Omental fat pad (tissue), 4 donors: ENCODE measurements at places on chromosomes 12 and 14. TPM values are rescaled to one million over a fixed set of nuclear protein-coding genes. Genes with fewer than 3 reads are reported as not detected.

The PTPRB gene
- total RNA-seq: 165 TPM

The BEGAIN gene
- 2.0 TPM for total RNA-seq

The MEG3 gene
- total RNA-seq: 114 TPM

The NOXRED1 gene
- 0.28 TPM for total RNA-seq

The DNAH10 gene
- total RNA-seq: 0.06 TPM

The PGF gene
- 9.5 TPM for total RNA-seq

DNA sequence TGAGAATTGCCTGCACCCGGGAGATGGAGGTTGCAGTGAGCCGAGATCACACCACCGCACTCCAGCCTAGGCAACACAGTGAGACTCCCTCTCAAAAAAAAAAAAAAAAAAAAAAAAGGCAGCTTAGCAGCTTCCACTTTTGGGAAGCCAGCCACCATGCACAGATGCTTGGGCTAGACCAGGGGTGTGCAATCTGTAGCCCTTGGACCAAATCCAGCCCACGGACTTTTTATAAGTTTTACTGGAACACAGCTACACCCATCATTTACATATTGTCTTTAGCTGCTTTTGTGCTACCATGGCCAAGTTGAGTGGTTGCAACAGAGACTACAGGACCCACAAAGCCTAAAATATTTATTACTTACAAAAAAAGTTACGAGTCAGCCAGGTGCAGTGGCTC is 6.7 kb downstream of the CIT start:
- no peak for DNase-seq

GRCh38 chr12:109572506-109572845 is 828 bp downstream of the MMAB start:
- no peak for DNase-seq

GRCh38 chr14:86357876-86358275 is 827.9 kb downstream of the FLRT2 start:
- no peak for DNase-seq
